ENCODE measurements at places on chromosomes 5 and 9. TPM values are rescaled to one million over a fixed set of nuclear protein-coding genes. Genes with fewer than 3 reads are reported as not detected.

- peak; percentile 75 for DNase-seq
These were observed 1037.3 kb upstream of the ACO1 start for GRCh38 chr9:31347082-31347617.

GRCh38 chr5:111704452-111705085 lies 52.4 kb downstream of the NREP start:
- DNase-seq: peak; percentile 13

The PRDM9 gene
- polyA plus RNA-seq: not detected

The SOX30 gene
- 0.23 TPM for polyA plus RNA-seq

The C9 gene
- polyA plus RNA-seq: not detected

GRCh38 chr5:157456301-157456700 lies 3.7 kb upstream of the NIPAL4 start:
- DNase-seq: no peak

GRCh38 chr5:11247224-11247623 lies 486.2 kb upstream of the DAP start:
- DNase-seq: no peak

All from B cell (primary cell).